ENCODE measurements at places on chromosomes 2 and 18.

GRCh38 chr18:48084858-48085257 is 154.4 kb upstream of the SMAD2 start:
- no peak for DNase-seq

GRCh38 chr18:80234398-80234797 is 12.9 kb downstream of the PARD6G start:
- DNase-seq: no peak

GRCh38 chr2:129717560-129718130 is 261.8 kb upstream of the RAB6C start:
- DNase-seq: no peak

- DNase-seq: no peak
These were observed 765 bp upstream of the DIPK1C start for GRCh38 chr18:74457725-74458421.

DNA sequence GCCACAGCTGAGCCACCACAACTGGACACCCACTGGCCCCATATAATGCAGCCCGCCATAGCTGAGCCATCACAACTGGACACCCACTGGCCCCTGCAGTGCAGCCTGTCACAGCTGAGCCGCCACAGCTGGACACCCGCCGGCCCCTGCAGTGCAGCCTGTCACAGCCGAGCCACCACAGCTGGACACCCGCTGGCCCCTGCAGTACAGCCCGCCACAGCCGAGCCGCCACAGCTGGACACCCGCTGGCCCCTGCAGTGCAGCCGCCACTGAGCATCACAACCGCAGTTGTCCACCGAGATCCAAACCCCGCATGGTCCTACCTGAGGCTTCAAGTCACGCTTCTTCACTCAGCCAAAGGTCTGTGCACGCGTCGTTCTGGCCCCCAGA is 134.2 kb downstream of the PXDN start:
- no peak for DNase-seq

DNA sequence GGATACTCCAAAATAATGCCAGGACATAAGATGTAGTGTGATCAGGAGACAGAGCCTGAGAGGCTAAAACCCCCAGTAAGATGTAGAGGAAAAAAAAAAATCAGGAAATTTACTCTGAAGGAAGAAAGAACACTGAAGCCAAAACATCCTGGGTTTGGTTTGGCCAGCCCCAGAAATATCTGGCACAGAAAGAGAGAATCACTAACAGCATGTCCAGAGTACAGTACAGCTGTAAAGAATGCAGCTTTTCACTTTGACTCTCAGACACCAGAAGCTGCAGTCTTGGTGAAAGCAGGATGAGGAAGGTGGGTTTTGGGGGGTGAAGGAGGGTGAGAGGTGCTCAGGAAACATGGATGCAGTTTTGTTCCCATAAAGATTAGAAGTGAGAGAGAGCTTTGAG is 1577.7 kb upstream of the ACVR2A start:
- no peak for DNase-seq

GRCh38 chr2:121245120-121245820 is 39.7 kb downstream of the TFCP2L1 start:
- no peak for DNase-seq

GRCh38 chr2:157480182-157480961 is 36.5 kb upstream of the CYTIP start:
- peak; percentile 37 for DNase-seq
